PC-9 (cell line): ENCODE measurements at places on chromosomes 16 and 17. TPM values are rescaled to one million over a fixed set of nuclear protein-coding genes. Genes with fewer than 3 reads are reported as not detected.

Gene DRC3
- total RNA-seq = 7.2 and 15.2 TPM in 2 replicates

Gene CDYL2
- total RNA-seq = 0.68 and 3.3 TPM in 2 replicates

Gene TBC1D3
- total RNA-seq = not detected in 2 replicates

Gene TP53TG3C
- total RNA-seq = not detected in 2 replicates

Gene CACNG1
- not detected in 2 replicates for total RNA-seq
